ENCODE measurements at places on chromosomes 7 and 10.

GRCh38 chr10:101062232-101063049 is 652 bp downstream of the KAZALD1 start:
- no peak for DNase-seq

- DNase-seq, result no peak
Measured at GRCh38 chr10:69839696-69840345, 38.1 kb downstream of the COL13A1 start.

DNA sequence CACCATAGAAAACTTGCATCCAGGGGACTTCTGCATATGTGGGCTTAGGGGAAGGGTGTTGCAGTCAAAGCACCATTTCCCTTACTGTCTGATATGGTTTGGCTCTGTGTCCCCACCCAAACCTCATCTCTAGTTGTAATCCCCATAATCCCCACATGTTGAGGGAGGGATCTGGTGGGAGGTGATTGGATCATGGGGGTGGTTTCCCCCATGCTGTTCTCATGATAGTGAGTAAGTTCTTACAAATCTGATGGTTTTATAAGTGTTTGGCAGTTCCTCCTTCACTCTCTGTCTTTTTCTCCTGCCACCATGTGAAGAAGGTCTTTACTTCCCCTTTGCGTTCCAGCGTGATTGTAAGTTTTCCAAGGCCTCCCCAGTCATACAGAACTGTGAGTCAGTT is 177.4 kb downstream of the ADK start:
- no peak for DNase-seq

- no peak for DNase-seq
Measured at GRCh38 chr7:148481971-148482626, 108.5 kb upstream of the C7orf33 start.

DNA sequence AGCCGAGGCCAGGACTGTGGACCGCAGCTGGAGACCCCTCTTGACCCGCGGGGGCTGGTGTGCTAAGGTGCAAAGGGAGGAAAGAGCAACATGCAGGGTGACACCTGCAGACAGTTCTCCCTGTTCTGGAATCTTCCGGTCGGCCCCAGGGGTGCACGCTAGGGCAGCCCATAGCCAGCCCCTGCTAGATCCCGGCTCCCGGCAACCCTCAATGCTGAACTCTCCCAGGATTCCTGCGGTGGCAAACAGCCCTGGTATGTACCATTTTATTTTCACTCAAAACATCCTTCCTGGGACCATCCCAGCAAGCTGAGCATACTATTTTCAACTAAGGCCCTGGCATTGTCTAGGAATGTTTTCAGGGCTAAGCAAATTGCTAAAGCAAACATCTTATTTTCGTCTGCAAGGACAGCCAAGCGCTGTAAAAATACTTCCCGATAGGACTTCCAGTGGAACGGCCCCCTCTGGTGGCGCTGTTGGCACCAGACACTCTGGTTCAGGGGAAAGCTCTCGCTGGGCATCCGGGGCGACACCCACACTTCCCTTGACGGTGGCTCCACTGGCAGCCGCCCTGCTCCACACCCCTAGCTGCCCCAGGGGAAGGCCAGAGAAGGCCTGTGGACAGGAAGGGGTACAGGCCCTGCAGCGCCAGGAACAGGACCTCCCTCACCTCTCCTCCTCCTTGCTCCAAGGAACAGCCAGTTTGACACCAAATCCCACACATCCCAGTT is 99.4 kb downstream of the CTBP2 start:
- no peak for DNase-seq

- no peak for DNase-seq
Measured at GRCh38 chr7:112821345-112821744, 31.2 kb upstream of the TMEM168 start.

DNA sequence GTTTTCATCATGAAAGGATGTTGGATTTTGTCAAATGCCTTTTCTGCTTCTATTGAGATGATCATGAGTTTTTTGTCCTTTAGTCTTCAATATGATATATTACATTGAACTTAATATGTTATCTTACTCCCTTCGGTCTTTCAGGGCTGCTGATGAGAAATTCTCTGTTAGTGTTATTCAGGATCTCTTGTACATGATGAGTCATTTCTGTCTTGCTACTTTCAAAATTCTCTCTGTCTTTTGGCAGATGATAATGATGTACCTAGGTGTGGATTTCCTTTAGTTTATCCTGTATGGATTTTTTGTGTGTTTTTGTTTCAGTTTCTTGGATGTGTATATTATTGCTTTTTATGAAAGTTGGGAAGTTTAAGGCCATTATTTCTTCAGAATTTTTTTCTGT is 320.9 kb upstream of the NPSR1 start:
- DNase-seq, result no peak

DNA sequence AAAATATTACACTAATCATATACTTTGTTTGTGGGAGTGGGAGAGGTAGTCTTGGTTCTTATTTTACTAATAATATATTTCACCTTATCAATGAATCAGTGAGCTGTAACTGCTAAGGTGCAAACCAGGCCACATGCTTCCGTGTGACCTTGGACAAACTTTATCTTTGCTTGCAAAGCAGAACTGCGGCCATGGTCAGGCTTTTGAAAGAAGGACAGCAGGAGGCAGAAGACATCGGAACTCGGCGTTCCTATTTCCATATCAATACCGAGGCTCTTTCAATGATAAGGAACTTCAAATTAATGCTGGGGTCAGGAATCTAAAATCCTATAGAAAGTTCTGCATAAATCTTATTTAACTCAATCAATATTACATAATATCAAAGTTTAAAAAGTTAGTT is 491.9 kb upstream of the PFKP start:
- no peak for DNase-seq

- no peak for DNase-seq
Measured at GRCh38 chr10:24201503-24202180, 7.3 kb upstream of the KIAA1217 start.

- no peak for DNase-seq
Measured at GRCh38 chr10:33772370-33773252, 438.1 kb upstream of the NRP1 start.

DNA sequence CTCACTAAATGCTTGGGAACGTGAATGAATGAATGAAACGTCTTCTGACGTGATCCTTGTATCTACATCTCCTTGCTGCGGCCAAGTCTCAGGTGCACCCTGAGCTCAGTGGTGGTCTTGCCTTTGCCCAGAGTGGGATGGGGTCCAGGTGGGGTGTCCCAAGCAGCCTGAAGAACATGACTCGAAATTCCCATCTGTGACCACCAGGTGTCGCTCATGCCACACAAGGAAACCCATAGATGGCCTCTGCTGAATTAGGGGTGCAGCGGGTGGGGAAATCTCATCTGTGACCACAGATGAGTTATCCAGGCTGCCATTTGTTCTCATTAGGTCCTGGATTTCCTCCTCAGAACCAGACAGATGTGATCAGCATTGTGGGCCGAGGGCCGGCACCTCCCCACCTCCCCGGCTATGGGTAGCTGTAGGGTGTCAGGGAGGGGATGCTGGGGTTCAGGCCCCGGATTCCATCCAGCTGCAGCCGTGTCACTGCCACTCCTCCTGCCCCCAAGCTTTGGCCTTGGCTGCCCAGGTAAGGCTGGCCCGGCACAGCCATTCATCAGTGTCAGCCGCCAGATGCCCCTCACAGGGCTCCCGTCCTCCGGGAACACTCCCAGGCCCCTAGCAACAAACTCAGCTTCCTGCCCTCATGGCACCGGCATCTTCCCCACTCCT is 21.0 kb upstream of the GNA12 start:
- peak; percentile 58 for DNase-seq
